ENCODE measurements at places on chromosomes 1 and 21.

DNA sequence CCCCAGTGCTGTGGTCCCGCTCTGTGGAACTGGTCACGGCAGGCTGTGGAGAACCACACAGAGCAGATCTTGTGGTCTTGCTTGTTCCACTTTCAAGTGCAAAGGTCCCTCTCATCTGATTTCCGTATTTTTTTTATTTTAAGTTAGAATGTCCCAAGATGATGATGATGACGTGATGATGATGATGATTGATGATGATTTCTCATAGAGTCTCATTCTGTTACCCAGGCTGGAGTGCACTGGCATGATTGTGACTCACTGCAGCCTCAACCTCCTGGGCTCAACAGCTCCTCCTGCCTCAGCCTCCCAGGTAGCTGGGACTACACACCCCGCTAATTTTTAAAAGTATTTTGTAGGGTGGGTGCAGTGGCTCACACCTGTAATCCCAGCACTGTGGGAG, 12.2 kb downstream of the EVA1C start:
- DNase-seq, result no peak

DNA sequence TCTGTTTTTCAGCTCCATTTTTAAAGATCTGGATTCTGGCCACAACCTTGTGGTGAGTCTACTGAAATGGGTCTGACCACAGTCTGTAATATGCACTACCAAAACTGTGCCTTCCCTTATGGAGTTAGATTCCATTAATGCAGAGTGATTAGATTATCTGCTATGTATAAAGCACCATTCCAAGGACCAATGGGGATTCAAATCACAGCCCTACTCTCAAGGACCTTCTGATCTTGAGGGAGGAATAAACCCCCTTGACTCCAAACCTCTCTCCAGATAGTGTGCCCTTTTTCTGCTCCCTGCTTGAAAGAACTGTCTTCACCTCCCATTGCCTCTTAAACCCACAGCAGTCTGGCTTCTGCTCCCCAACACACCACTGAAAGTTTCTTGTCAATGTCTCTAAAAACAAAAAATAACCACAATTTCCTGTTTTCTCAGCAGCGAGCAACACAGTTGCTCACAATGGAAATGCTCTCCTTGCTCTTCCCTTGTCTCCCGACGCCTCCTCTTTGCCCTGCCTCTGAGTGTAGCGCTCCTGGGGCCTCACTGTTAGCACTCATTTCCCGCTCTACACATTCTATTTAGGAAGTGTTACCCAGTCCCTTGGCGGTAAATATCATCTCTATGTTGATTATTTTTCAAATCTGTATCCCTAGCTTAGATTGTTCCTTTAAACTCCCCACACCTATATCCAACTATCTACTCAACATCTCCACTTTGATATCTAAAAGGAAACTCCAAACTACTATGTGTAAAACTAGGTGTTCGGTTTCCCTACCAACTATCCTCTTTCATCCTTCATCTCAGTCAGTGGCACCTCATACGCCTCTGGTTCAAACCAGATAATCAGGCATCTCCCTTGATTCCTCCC, 13.6 kb downstream of the PCNX2 start:
- no peak for DNase-seq

GRCh38 chr1:37497832-37498231, 16.7 kb downstream of the MEAF6 start:
- no peak for DNase-seq

DNA sequence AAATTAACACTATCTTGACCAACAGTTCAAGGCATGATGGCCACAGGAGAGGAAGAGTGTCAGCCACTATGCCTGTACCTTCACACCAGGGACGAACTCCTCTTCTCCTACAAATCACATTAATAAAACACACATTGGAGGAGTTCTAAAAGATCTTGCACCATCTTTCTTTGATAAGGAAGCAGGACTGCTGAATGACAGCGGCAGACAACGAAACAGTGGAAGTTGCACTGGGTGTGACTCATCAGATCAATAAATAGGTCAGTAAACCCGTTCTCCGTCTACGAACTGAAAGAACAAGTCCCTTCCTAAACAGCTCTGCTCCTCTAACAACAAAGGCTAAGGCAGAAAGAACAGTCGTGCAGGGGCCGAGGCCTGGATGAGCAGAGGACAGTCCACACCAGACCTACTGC, 23.1 kb downstream of the UBE2G2 start:
- no peak for DNase-seq

GRCh38 chr1:9510130-9510529, 29.1 kb upstream of the SLC25A33 start:
- DNase-seq, result no peak

DNA sequence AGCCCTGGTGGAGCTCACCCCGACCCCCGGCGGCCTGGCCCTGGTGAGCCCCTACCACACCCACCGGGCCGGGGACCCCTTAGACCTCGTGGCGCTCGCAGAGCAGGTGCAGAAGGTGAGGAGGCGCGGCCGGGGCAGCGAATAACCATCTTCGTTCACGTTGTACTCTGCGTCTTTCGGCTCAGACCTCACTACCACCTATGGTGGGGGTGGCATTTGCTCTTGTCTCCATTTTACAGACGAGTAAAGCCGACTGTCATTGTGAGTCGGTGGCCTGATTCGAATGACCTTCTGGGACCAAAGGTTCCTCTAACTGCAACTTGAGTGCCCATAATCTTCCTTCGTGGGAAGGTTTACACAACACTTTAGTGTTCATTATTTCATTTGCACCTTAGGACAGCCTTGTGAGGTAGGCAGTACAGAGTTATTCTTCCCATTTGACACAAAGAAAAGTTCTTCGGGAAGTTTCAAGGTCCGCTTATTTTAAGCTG, 506 bp downstream of the C1orf50 start:
- DNase-seq, result peak; percentile 73

DNA sequence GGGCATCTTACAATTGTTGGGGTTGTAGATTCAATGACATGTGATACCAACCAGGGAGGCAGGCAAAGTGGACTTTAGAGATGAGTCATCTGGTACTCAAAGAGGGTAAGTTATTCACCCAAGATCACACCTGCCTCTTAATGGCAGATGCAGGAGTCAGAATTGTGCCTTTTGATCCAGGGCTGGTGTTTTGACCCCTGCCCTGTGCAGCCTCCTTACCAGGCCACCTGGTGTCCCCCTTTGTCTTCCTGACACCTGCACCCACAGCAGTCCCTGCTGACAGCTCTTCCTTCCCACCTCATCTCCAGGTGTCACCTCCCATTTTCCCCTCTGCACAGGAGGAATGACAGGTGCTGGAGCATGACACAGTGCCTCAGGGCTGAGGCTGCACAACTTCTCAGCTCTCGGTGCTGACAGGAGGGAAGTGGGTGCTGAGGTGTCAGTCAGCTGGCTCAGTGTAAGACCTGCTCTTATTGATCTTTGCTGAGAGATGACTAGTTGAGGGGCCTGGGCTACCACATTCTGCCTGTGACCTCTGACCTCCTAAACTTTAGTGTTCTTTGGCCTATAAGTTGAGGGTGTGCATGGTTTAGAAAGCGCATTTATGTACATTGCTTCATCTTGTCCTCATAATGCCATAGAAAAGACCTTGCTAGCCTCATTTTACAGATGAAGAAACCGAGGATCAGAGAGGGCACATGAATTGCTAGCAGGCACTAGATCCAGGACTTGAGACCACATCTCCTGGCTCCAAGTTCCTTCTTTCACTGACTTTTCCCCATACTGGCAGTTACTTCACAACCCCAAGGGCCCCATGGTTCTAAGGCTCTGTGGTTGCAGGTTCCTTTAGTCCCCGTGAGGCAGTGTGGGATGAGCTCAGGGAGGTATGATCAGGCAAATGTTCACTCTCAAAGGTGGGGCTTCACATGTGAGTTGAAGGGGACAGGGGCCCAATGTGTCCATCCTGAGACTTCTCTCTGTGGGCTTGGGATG, 31.3 kb downstream of the CACNA1E start:
- DNase-seq, result no peak

- peak; percentile 16 for DNase-seq
These were observed 931.2 kb upstream of the B3GALT2 start for GRCh38 chr1:194117582-194117981.

- no peak for DNase-seq
These were observed 22.8 kb upstream of the CSF1 start for GRCh38 chr1:109887884-109888283.
